ENCODE measurements at places on chromosomes 1 and 21.

- no peak for DNase-seq
Observed at GRCh38 chr1:161137881-161138280, 5.4 kb upstream of the DEDD start.

DNA sequence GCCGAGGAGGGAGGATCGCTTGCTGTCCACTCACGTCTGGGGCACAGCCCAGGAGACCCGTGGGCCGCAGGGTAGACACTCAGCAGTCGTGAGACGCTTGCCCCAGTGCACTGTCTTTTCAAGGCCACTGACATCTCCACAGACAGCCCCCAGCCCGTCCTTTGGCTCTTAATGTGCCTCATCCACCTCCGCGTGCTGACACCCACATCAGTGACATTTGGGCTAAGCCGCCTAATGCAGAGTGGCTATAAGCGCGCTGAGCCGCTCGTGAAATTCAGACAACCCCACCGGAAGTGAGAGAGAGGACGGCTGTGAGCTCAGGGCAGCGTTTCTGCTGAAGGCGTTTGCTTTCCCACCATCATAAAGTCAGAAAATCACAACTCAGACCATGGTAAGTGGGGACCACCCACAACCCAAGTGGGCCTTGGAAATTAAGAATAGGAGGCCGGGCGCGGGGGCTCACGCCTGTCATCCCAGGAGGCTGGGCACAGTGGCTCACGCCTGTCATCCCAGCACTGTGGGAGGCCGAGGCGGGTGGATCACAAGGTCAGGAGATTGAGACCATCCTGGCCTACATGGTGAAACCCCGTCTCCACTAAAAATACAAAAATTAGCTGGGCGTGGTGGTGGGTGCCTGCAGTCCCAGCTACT is 8.4 kb downstream of the SLC35E2B start:
- no peak for DNase-seq

DNA sequence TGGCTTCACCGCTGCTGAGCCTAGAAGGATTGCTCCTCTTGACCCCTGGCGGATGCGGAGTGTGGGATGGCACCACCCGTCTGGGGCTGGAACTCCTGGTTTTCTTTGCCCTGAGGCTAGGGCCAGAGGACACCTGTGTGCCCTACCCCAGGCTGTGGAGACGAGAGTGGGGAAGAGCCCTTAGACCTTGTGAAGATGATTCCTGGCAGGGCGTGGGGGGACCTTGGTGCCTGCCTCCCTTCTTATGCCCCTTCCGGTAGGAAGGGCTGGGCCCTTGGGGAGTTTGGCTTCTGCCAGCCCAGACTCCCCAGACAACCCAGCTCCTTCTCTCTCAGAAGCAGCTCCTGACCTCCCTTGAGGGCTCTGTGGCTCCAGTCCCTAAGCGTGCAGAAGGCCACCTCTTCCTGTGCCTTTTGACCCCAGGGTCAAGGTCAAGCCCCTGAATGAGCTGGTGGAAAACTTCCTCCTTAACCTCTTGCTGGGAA is 891 bp downstream of the RPS6KA1 start:
- no peak for DNase-seq

- no peak for DNase-seq
Observed at GRCh38 chr1:208923946-208924720, 659.4 kb upstream of the CAMK1G start.

GRCh38 chr1:4724695-4725250 is 70.4 kb downstream of the AJAP1 start:
- no peak for DNase-seq

- DNase-seq, result no peak
Observed at GRCh38 chr1:89966656-89967055, 28.3 kb upstream of the ZNF326 start.

GRCh38 chr1:219629296-219629880 is 16.5 kb upstream of the ZC3H11B start:
- no peak for DNase-seq

GRCh38 chr1:203527013-203527412 is 33.1 kb downstream of the OPTC start:
- DNase-seq, result no peak

DNA sequence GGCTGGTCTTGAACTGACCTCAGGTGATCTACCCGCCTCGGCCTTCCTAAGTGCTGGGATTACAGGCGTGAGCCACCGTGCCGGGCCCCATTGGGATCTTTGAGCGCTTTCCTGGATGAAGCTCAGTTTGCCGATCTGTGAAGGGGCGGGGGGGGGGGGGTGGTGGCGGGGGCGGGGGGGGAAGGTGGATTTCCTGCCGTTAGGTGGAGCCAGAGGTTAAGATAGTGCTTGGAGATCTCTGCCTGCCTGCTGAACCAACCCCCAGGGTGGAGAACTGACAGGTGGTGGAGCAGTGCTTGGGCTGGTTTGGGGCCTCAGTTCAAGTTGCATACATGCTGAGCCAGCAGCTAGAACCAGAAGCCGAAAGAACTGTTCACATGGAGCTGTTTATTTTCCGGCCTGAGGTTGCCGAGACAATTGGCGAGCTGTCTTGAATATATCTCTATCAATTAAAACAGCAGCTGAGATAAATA is 1.7 kb downstream of the TMCC2 start:
- DNase-seq, result peak; percentile 61

GRCh38 chr1:156709757-156710489 is 4.5 kb upstream of the CRABP2 start:
- no peak for DNase-seq

DNA sequence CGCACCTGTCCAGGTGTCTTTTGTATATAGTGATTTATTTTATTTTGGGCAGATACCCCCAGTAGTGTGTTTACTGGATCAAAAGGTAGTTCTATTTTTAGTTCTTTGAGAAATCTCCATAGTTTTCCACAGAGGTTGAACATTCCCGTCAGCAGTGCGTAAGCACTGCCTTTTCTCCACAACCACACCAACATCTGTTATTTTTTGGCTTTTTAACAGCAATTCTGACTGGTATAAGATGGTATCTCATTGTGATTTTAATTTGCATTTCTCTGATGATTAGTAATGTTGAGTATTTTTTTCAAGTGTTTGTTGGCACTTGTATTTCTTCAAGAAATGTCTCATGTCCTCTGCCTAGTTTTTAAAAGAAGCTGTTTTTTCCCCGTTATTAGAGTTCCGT is 39.2 kb downstream of the FOXJ3 start:
- DNase-seq, result no peak

DNA sequence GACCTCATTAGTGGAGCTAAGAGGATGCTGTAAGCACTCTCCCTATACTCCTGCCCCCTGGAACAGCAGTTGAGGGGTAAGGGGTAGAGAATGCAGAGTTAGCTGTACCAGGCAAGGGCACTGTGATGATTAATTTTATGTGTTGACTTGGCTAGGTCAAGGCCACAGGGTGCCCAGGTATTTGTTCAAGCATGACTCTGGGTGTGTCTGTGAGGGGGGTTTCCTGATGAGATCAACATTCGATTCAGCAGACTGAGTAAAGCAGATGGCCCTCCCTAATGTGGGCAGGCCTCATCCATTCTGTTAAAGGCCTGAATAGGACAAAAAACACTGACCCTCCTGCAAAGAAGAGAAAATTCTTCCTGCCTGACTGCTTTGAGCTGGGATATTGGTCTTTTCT is 110.8 kb downstream of the KCND3 start:
- no peak for DNase-seq

- no peak for DNase-seq
Observed at GRCh38 chr1:109617291-109617801, 2.1 kb downstream of the GNAT2 start.

DNA sequence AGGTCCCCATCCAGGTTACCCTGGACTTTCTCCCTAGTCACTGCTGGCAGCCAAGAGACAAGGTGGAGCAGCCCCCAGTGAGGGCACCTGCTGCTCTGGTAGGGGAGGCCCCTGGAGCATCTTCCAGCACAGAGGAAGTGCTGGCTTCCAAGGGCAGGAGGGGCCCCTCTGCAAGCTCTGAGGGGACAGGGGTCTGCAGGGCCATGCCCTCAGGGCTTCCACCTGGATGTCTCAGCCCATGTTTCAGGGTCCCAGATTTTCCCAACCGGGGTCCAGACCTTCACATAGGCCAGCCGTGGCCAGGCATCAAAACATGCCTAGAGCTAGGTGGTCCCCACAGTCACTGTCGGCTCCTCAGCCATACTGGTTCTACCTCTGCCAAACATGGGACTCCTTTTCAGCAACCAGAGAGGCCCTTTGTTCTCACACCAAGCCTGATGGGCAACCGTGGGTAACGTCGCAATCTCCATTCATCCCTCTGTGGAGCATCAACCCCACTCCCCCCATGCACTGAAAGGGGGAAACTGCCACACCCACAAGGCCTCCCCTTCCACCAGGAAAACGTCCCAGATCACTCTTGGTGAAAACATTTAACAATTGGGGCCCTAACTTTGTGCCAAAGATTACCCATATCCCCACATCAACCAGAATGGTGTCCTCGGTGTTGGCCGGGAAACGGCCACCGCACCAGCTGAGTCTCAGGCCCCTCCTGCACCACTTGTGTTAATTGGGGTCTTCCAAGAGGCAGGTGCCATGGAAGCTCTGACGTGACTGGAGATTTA is 1.9 kb upstream of the COL6A2 start:
- no peak for DNase-seq

- DNase-seq, result no peak
Observed at GRCh38 chr1:62688687-62689085, 500 bp upstream of the DOCK7 start.

- no peak for DNase-seq
Observed at GRCh38 chr21:24208562-24209260, 1398.6 kb downstream of the MRPL39 start.

DNA sequence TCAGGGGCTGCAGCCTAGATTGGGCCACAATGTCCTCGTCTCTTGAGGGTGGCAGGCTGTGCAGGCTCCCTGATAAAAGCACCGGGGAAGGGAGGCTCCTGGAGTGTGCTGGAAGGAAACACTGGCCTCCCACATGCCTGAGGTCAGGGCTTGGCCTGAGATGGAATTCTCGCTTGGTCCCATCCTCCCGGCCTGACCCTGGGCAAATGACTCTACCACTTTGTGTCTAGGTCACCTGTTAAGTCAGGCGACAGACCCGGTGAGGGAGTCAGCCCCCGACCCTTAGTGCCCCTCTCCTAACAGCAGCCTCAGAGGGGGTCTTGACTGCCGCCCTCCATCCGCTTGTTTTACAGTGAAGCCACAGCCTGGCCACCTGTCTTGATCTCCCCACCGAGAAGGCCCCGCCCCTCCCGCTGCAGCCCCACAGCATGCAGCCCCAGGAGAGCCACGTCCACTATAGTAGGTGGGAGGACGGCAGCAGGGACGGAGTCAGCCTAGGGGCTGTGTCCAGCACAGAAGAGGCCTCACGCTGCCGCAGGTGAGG is 2.5 kb downstream of the SMIM1 start:
- no peak for DNase-seq

DNA sequence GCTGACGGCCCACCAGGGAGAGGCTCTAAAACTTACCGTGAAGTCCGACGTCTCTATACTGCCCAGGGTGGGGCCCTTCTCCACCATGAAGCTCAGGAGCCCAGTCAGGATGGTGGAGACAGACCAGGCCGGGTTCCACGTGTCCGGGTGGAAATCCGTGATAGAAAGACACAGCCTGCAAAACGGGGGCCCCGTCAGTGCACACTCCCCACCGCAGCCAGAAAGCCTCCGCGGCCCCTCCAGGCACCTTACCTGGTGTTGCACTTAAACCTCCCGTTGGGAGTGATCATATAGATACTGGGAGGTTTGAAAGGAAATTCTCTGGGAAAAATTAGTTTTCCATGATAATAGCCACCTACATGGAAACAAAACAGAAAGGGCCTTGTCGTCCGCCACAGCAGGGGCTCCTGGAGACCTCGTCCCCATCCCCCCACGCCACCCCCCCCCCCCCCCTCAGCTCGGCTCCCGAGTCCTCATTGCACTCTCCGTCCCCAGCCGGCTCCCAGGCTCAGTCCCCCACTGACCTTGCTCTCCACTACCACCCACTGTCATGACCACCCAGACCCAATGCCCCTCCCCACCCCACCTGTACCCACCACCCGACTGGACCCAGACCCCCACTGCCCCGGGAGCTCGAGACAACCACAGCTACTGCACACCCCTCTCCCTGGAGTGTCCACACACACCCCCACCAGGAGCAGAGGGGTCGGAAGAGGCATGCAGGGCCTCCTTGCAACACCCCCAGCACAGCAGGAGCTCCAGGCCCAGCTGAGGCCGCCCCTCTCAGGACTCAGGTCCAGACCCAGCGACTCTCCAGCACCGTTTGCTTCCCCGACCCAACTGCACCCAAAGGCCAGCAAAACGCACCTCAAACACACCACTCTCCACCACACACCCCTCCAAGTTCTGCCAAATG is 10.7 kb upstream of the C1QTNF12 start:
- DNase-seq, result no peak

- DNase-seq, result no peak
Observed at GRCh38 chr1:119911775-119912174, 15.5 kb upstream of the ADAM30 start.

GRCh38 chr21:28615276-28615675 is 377.4 kb downstream of the LTN1 start:
- DNase-seq, result no peak

- no peak for DNase-seq
Observed at GRCh38 chr1:17119773-17120480, 676 bp upstream of the PADI2 start.

All from activated CD8-positive, alpha-beta memory T cell treated with anti-CD3 and anti-CD28 coated beads, Interleukin-2, amount 50 U/mL, for 4 hours (primary cell).